Thymus (tissue), 14 donors: ENCODE measurements at places on chromosomes 12 and 14.

- DNase-seq, result no peak
These were observed 149.0 kb downstream of the KCNA5 start for GRCh38 chr12:5192726-5193125.

DNA sequence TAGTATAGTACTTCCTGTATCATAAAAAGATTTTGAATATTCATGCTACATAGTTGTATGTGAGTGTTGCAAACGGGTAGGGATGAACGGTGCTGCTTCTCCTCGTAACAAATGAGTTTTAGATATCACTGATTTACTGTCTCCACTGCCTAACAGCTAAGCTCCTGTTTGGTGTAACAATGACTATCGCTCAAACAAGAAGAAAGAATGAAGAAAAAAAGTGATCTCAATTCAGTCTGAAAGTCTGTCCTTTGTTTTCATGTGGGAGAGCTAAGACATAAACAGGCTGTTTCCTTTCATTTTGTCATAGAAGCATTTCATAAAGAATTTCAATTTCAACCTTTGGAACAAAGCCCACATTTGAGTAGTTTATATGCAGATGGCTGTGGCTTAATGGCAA, 26.1 kb upstream of the RTRAF start:
- DNase-seq, result no peak

- DNase-seq, result no peak
These were observed 9.1 kb downstream of the GSG1 start for GRCh38 chr12:13094367-13094766.

DNA sequence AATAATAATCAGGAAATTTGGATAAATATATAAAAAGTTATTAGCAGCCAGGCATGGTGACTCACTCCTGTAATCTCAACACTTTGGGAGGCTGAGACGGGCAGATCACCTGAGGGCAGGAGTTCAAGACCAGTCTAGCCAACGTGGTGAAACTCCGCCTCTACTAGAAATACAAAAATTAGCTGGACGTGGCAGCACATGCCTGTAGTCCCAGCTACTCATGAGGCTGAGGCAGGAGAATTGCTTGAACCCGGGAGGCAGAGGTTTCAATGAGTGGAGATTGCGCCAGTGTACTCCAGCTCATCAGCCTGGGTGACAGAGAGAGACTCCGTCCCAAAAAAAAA, 64.5 kb downstream of the SYT1 start:
- DNase-seq, result no peak

DNA sequence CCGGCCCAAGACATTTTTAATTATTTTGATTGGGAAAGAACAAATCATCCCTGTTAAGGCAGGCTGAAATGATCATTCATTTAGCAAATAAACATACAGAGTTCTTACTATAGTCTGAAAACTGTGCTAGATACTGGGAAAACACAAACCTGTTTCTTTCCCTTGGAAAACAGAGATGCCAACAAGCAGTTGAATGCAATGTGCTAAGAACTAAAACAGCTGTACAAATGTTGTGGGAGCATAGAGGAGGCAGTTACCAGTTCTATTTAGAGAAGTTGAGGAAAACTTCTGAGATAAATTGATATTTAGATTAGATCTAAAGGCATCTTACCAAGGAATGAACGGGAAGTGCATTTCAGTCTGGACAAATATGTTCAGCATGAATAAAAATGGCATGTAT, 3.2 kb upstream of the NECAP1 start:
- DNase-seq, result no peak

GRCh38 chr12:80282761-80283160, 161.3 kb upstream of the PTPRQ start:
- DNase-seq, result no peak

- DNase-seq, result no peak
These were observed 3.7 kb downstream of the PABPN1 start for GRCh38 chr14:23324993-23325392.
